Aorta (tissue), 5 donors: ENCODE measurements at places on chromosomes 6 and 20.

DNA sequence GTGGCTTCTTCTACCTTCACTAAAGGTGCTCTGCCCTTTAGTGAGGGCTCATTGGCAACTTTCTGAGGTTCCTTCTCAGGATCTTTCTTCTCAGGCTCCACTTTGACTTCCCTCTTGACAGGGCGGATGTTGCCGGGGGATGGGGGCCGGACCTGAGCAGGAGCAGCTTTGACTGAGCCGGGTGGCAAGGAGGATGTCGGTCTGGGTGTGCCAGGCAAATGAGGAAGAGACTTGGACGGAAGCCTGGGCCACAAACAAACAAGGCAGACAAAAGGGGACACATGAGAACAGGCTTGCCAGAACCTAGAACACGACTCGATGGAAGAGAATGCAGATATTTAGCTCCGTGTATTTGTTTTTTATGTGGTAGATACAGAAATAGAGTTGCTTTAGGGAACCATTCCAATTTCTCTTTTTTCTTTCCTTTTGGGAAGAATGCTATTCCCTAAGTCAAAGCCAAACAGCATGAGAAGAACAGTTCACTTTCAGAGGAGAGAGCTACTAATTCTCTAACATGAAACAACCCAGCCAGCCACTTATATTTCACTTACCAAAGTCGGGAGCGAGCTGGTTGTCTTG, 76.2 kb upstream of the BCLAF1 start:
- H3K4me1 ChIP-seq, result no peaks in the 10 kb centered on the region
- DNase-seq, result no peak
- H3K4me3 ChIP-seq, result no peak overlapping the region

DNA sequence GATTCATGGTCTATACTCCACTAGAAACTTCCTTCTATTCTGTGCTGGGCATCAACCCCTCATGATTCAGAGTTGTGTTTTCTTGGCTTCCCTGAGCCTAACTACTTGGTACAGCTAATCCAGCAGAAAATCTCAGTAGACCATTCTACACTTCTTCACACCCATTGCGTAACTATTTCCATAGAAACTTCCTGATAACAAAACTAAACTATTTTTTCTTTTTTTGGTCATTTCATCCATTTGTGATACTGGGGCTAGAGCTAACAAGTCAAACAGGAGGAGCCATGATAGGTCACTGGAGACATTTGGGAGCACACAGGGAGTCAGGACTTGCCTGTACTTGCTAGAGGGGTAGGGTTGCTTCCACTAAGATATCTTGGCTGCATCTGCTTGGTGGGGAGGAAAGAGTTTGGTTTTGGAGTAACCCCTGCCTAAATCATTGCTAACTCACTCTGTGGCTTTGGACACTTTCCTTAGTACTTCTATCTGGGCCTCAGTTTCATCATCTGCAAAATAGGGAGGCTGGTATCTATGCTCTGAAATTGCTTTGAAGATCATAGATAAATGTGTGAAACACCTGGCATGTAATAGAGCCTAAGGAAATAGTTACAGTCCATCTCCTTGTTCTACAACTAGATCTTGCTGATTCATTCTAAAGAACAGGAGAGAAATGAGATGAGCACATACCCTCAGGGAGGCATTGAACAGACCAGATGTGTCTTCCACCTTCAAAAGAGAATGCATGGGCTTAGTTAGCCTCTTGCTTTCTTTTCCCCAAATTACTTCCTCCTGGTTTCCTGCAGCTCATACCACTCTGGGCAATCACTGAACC, 127.9 kb upstream of the ADGRF1 start:
- no peaks in the 10 kb centered on the region for H3K4me1 ChIP-seq
- no peaks in the 10 kb centered on the region for H3K36me3 ChIP-seq
- no peak for DNase-seq
- H3K27ac ChIP-seq, result no peak overlapping the region
- H3K4me3 ChIP-seq, result no peak overlapping the region

- no peaks in the 10 kb centered on the region for H3K36me3 ChIP-seq
- no peaks in the 10 kb centered on the region for H3K27me3 ChIP-seq
- H3K27ac ChIP-seq, result no peak overlapping the region
These were observed 10.3 kb downstream of the ELOVL2 start for GRCh38 chr6:11033825-11034224.

DNA sequence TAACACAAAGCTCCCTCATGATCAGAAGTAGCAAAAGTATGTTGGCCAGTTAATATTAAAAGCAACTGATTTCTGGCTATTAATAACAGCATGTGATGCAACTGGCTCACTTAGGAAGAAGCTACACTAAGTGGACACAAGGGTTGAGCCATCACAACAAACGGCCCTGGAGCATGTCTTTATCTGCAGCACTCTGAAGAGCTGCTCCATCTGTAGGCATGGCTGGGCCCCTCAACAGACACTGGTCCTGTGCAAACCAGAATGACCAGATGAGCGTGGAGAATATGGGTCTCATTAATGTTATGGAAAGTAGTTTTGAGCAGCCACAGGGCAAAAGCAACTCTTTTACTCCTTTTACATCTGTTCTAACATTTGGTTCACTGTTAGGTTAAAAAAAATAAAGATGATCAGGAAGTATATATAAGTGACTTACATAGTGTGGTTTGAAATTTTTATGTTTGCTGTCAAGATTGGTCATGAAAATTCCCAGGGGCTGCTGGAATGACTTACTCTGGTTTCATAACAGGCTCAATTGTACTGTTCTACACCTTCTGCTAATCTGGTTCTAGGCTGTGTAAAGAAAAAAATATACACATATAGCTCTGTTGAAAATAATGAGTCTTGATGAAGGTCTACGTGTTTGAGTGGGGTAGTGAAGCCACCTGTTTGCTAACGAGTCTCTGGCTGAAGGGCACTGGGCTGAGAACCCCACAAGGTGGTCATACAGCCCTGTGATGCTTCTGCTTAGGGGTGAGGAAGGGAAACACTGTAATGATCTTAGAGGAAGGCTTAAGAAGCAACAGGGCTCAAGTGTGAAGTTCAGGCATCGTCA, 58.1 kb downstream of the INSM1 start:
- peaks cover 2% of the 10 kb centered on the region for H3K36me3 ChIP-seq
- H3K4me3 ChIP-seq, result no peak overlapping the region
- no peaks in the 10 kb centered on the region for H3K27me3 ChIP-seq

GRCh38 chr6:133837801-133838349, 51.0 kb upstream of the TCF21 start:
- DNase-seq, result peak; percentile 81
- H3K4me3 ChIP-seq, result peak overlapping the region; percentile 22
- no peak overlapping the region for H3K27ac ChIP-seq
- no peaks in the 10 kb centered on the region for H3K4me1 ChIP-seq

- H3K4me1 ChIP-seq, result no peaks in the 10 kb centered on the region
- H3K4me3 ChIP-seq, result no peak overlapping the region
- no peaks in the 10 kb centered on the region for H3K36me3 ChIP-seq
- no peaks in the 10 kb centered on the region for H3K27me3 ChIP-seq
- H3K27ac ChIP-seq, result no peak overlapping the region
These were observed 20.4 kb downstream of the WFDC3 start for GRCh38 chr20:45771182-45771759.

DNA sequence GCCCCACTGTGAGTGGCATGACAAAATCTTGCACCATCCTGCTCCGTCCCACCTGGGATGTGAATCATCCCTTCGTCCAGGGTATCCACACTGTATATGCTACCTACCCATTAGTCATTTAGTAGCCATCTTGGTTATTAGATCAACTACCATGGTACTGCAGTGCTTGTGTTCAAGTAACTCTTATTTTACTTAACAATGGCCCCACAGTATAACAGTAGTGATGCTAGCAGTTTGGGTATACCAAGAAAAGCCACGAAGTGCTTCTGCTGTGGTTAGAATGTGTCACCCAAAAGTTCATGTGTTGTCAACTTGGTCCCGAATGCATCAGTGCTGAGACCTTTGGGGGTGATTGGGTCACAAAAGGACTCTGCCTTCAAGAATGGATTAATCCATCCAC, 11.7 kb downstream of the OSER1 start:
- DNase-seq, result no peak
- H3K4me1 ChIP-seq, result no peaks in the 10 kb centered on the region
- no peaks in the 10 kb centered on the region for H3K27me3 ChIP-seq
- peaks cover 8% of the 10 kb centered on the region for H3K36me3 ChIP-seq
- H3K4me3 ChIP-seq, result no peak overlapping the region
- H3K27ac ChIP-seq, result no peak overlapping the region

DNA sequence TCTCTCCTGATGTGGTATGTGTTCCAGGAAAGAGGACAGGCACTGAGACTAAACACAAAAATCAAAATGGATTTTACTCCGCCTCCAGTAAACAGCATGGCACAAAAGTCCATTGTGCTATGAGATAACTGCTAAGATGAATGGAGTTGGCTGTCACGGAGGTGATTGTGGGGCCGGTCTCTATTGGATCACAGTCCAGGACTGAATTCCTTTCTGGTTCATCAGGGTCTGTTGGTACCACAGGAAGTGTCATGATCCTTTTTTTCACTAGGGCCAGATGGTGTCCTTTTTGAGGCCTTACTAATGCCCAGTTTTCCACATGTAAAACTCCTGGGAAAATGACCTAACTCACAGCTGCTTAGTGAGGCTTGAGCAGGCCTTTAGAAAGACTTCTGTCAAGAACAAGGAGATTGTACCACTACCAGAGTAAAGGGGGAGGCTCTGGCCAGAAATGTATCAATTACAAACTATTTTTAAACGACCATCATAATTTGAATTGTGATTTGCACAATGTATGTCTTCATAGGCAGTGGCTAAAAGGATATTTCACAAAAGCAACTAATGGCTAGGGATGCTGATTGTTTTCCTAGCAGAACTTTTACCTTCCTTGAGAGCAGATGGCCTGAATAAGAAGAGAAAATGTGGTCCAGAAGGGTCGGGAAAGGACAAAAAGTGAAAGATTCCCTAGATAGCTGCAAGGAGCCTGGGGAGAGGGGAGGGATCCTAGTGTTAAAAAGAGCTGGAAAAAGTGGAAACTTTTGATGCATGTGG, 192.2 kb upstream of the POU3F2 start:
- no peak overlapping the region for H3K4me3 ChIP-seq
- no peaks in the 10 kb centered on the region for H3K4me1 ChIP-seq
- H3K36me3 ChIP-seq, result no peaks in the 10 kb centered on the region
- DNase-seq, result no peak
- no peaks in the 10 kb centered on the region for H3K27me3 ChIP-seq
- no peak overlapping the region for H3K27ac ChIP-seq

DNA sequence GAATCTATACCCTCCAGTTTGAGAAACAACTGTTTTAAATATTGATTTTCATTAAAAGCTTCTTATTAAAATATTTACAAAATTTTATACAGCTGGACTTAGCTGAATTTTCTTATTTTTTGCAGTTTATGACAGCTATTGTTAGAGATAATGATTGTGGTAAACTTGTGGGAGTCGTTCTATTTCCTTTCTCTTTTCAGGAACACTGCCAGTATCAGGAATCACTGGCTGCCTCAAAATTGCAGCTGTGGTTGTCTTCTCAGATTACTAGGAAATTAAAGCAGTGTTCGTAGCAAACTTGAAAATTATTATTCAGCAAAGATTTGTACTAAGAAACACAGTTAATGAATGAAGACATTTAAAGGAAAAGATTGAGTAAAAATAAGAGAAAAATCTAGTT, 311.0 kb downstream of the CENPW start:
- no peaks in the 10 kb centered on the region for H3K36me3 ChIP-seq
- H3K27ac ChIP-seq, result no peak overlapping the region
- no peaks in the 10 kb centered on the region for H3K4me1 ChIP-seq
- H3K27me3 ChIP-seq, result no peaks in the 10 kb centered on the region
- no peak overlapping the region for H3K4me3 ChIP-seq
- DNase-seq, result no peak

DNA sequence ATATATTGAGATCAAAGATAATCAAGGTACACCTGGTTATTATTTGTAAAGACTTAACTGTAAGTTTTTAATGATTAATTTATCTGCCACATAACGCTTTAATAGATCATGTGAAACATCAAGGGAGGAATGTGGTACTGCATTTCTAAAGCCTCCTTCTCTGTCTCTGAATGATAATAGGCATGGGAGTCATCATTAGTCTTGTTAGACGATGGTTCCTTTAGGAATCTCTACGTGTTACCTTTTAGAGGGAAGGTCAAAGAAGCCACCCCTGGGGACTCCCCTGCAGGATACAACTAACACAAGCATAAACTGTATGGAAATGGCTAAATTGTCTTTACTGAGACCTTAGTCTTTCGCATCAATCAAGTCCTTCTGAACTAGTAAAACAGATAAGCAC, 173.6 kb upstream of the MCHR2 start:
- peaks cover 2% of the 10 kb centered on the region for H3K27me3 ChIP-seq
- no peaks in the 10 kb centered on the region for H3K4me1 ChIP-seq
- no peak overlapping the region for H3K4me3 ChIP-seq
- H3K27ac ChIP-seq, result no peak overlapping the region
- DNase-seq, result no peak

DNA sequence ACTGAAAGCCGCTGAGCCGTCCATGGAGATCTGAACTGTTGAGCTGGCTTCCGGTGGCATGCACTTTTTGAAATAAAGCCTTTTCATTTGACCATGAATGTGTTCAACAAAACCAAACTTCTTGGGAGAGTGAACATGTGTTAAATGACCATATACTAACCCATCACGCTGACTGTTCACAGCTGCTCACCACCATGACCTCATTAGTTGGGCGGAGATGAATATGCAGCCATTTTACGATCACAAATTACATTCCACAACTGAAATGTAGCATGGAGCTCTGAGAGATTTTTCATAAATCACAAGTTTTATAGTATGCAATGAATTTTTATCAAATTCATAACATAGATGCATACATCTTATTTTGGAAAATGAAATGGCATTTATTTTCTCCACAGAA, 4.2 kb downstream of the RAMACL start:
- no peaks in the 10 kb centered on the region for H3K36me3 ChIP-seq
- no peak overlapping the region for H3K4me3 ChIP-seq
- no peak overlapping the region for H3K27ac ChIP-seq
- no peak for DNase-seq

- H3K36me3 ChIP-seq, result no peaks in the 10 kb centered on the region
- no peak overlapping the region for H3K4me3 ChIP-seq
- no peak for DNase-seq
These were observed 107.3 kb downstream of the PRND start for GRCh38 chr20:4828830-4829513.

- no peaks in the 10 kb centered on the region for H3K36me3 ChIP-seq
- DNase-seq, result no peak
- no peak overlapping the region for H3K27ac ChIP-seq
- H3K4me3 ChIP-seq, result no peak overlapping the region
- H3K4me1 ChIP-seq, result no peaks in the 10 kb centered on the region
These were observed 37.9 kb upstream of the IRAK1BP1 start for GRCh38 chr6:78829407-78829806.

- H3K4me1 ChIP-seq, result no peaks in the 10 kb centered on the region
- no peak for DNase-seq
- no peak overlapping the region for H3K4me3 ChIP-seq
- no peaks in the 10 kb centered on the region for H3K36me3 ChIP-seq
These were observed 313.6 kb upstream of the OPRM1 start for GRCh38 chr6:153725456-153725855.

DNA sequence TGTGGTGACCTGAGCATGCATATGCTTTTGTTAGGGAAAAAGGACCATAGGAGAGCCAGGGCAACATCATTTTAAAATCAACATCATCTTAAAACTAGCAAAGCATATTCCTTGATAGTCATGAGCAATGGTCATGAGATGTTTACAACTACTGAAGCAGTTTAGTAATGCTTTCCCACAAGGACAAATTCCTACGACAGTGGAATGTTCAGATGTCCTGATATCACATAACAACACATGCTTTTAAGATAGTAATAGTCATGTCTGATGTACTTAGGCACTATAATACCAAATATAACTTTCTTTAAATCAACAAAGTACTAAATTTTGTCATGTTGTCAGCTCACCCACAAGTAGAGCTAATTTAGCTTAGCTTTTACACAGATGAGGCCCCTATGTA, 370.3 kb downstream of the HTR1B start:
- no peaks in the 10 kb centered on the region for H3K27me3 ChIP-seq
- H3K36me3 ChIP-seq, result no peaks in the 10 kb centered on the region
- no peak overlapping the region for H3K27ac ChIP-seq
- no peaks in the 10 kb centered on the region for H3K4me1 ChIP-seq

- no peaks in the 10 kb centered on the region for H3K27me3 ChIP-seq
- no peak overlapping the region for H3K27ac ChIP-seq
- H3K4me3 ChIP-seq, result no peak overlapping the region
These were observed 11.1 kb downstream of the CTNNBL1 start for GRCh38 chr20:37704955-37705354.
